ENCODE measurements at places on chromosomes 11 and 22.

DNA sequence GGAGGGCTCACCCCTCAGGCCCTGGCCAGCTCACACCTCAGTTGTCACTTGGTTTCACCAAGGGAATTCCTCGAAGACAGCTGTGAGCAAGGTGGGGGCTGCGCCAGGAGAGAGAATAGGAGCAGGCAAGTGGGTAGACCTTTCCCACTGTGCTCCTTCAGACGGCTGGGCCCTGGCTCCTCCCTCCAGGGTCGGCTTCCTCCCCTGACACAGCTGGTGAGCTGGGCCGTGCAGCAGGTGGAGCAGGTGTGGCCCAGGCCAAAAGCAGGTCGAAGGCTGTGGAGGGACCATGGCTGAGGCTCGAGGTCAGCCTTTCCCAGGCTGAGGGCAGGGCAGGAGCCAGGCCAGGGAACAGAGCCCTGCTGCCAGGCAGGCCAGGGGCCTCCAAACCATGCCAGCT, 12.5 kb upstream of the MYRF start:
- DNase-seq: no peak

- no peak for DNase-seq
Measured at GRCh38 chr11:15854245-15854644, 502.1 kb downstream of the SOX6 start.

DNA sequence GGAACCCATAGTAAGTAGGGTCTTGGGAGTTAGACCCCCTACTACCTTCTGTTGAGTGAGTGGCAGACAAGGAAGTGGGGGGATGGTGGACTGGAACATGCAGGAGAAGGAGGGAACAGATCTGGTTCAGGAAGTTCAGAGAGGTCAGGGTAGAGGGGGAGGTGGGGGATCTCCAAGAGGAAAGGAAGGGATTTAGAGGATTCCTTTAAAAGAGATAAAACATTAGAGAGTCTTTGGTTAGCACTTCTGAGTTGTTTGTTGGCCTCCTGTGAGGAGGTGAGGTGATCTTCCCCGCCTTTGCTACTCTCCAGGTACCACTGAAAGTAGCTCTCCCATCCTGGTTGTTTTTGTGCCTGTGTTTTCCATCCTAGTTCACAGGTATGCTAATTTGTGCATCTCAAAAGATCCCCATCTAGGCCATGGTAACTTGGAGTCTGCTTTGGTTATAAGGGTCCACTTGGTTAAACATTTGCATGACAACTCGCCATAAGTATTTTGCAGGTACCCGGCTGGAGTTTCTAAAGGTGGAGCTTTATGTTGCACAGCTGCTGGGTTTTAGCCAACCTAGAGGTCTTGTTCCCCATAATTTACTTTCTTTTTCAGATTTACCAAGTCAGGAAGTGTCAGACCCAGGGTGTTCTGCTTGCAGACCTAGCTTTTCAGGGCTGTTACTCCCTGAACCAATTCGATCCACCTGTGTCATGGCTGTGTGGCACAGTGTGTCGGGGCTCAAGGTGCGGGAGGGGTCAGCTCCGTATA, 79.3 kb upstream of the SORL1 start:
- no peak for DNase-seq

GRCh38 chr11:95736355-95736754, 53.2 kb downstream of the FAM76B start:
- DNase-seq: no peak

- DNase-seq: peak; percentile 65
Measured at GRCh38 chr11:78420796-78421209, 3.2 kb upstream of the GAB2 start.

- no peak for DNase-seq
Measured at GRCh38 chr11:120144501-120144900, 6.6 kb upstream of the TRIM29 start.

GRCh38 chr22:46214616-46215015, 35.5 kb downstream of the CDPF1 start:
- DNase-seq: no peak

DNA sequence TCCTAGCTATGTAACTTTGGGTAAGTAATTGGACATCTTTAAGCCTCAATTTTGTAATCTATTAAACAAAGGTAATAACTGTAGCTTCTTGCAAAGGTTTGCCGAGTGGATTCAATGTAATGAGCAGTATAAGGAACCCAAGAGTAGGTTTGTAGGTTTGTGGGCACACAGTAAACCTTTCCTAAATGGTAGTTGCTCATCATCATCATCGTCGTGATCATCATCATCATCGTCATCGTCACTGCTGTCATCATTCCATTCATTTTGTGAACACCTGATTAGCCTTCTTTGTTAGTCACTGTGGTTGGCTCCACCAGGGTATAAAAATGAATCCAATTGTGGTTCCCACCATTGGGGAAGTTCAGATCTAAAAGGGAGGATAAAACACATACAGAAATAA, 223.1 kb upstream of the KIRREL3 start:
- no peak for DNase-seq

- no peak for DNase-seq
Measured at GRCh38 chr11:20089367-20089766, 70.9 kb downstream of the DBX1 start.

GRCh38 chr11:133224271-133224670, 308.0 kb downstream of the OPCML start:
- no peak for DNase-seq

- no peak for DNase-seq
Measured at GRCh38 chr11:16346975-16347374, 9.4 kb downstream of the SOX6 start.

- DNase-seq: no peak
Measured at GRCh38 chr11:84398017-84398626, 1112.0 kb upstream of the CCDC90B start.

- no peak for DNase-seq
Measured at GRCh38 chr11:79045800-79046304, 395.0 kb downstream of the TENM4 start.

DNA sequence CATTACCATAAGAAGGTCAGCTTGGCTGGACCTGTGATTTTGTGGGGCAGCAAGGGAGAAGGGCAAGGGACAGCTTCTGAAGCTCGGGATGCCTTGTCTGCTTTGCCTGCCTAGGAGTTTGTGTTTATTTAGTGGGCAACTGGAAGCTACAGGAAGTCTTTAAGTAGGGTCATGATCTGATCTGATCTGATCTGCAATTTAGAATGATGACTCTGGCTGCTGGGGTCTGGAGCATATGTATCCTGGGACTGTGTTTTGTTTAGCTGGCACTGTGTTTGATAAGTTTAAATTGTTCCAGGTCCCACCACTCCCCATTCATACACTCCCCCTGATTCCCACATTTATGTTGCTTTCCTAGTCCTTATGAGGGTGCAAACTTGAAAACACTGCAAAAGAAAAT, 47.7 kb upstream of the HTATIP2 start:
- no peak for DNase-seq

DNA sequence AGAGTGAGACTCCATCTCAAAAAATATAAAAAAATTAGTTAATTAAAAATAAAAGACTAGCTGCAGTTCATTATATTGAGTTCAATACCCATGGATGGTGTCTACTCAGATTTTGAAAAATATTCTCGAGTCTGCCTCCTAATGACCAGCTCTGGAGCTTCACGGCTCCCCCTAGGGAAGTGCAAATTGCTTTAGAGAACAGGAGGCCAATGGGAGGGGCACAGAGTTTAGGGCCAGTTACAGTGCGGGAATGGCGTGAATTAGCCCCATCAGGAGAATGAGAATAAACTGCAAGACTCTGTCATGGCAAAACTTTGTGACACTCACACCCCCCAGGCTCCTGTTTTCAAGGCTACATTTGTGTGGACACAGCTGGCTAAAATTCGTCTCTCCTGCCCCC, 4.6 kb downstream of the FGF4 start:
- DNase-seq: no peak

- no peak for DNase-seq
Measured at GRCh38 chr11:65590240-65590738, 5.3 kb downstream of the KCNK7 start.

- peak; percentile 70 for DNase-seq
Measured at GRCh38 chr11:568306-569157, 7.7 kb upstream of the PHRF1 start.

- DNase-seq: no peak
Measured at GRCh38 chr11:130842001-130842400, 74.3 kb downstream of the SNX19 start.

GRCh38 chr22:50032109-50032871, 19.7 kb upstream of the IL17REL start:
- DNase-seq: no peak

DNA sequence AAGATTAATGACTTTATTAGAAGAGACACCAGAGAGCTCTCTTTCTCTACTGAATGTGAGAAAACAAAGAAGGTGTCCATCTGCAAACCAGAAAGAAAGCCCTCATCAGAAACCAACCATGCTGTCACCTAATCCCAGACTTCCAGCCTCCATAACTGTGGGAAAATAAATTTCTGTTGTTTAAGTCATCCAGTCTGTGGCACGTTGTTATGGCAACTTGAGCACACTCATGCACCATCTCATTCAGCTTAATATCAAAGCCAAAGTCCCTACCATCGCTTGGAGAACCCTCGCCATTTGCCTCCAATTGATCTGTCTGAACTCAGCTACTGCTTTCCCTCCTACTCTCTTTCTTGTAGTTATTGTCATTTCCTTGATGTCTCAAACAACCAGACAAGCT, 766.1 kb upstream of the ARHGAP42 start:
- no peak for DNase-seq

GRCh38 chr11:128904656-128905344, 13.6 kb downstream of the KCNJ5 start:
- DNase-seq: no peak

DNA sequence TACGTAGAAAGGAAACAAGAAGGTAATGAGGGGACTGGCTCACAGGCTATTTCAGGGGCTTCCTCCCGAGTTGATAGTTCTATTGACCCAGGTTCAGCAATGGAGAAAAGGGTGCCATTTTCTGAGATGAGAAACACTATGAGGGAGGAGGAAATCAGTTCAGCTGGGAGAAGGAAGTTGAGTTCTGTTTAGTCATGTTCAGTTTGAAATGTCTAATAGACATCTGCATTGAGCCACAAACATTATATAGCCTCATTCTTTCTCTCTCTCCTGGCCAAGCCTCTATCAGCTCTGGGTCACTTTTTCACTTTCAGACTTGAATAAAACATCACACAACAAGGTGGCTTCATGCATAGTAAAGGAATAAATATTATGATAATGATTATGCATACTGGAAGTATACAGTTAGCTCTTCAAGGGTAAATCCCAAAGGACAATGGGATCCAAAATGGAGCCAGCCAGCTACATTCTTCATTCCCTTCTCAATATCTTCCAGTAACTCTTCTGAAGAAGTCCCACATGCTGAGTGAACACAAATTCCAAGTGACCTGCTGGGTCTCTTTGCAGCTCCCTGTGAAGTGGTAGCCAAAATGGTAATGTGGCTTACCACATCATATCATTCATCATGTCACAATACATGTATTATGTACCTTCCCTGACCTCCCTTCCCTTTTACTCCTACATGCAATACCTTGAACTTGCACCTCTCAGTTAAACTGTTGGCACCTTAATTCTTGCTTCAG, 80.9 kb upstream of the CD44 start:
- DNase-seq: no peak

GRCh38 chr11:2355000-2355644, 22.0 kb upstream of the CD81 start:
- no peak for DNase-seq

GRCh38 chr11:92284558-92284957, 59.9 kb downstream of the FAT3 start:
- no peak for DNase-seq

DNA sequence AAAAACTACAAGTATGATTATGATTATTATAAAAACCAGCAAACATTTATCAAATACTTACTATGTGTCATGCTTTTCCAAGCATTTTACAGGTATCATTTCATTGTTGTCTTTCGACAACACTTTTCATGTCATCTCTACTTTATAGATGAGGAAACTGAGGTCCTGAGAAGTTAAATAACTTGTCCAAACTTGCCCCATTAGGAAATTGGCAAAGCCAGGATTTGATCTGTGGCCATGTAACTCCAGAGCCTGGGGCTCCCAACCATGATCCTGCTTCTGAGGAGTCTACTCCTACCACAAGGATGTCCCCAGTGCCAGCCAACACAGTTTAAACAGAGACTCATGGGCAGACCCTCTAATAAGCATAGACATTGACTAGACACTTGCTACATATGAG, 15.2 kb downstream of the EHF start:
- no peak for DNase-seq
